NCI-H524 treated with DMSO at 0.1 percent for 48 hours (cell line): ENCODE measurements at places on chromosomes 7 and 10.

GRCh38 chr7:70619130-70619529, 512.8 kb upstream of the GALNT17 start:
- no peak for DNase-seq

- DNase-seq: no peak
Measured at GRCh38 chr7:47256016-47256415, 325.9 kb downstream of the TNS3 start.

- DNase-seq: no peak
Measured at GRCh38 chr10:35754519-35754918, 112.4 kb upstream of the FZD8 start.

DNA sequence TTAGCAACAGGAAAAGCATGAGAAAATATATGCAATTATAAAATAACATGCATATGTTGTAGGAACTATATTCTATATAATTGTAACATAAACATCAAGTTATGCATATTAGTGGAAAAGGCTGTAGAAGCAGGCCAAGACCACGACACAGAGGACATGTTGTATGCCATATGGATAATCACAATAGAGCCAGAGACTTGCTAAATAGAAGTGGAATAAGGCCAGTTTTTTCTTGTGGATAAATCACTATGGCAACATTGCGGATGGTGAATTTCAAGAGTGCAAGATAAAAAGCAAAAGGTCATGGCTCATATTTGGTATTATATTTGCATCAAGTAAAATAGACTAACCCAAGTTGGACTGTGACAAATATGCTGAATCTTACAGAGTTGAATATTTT, 93.0 kb downstream of the PCDH15 start:
- no peak for DNase-seq

GRCh38 chr10:125850766-125851731, 27.7 kb downstream of the BCCIP start:
- no peak for DNase-seq

DNA sequence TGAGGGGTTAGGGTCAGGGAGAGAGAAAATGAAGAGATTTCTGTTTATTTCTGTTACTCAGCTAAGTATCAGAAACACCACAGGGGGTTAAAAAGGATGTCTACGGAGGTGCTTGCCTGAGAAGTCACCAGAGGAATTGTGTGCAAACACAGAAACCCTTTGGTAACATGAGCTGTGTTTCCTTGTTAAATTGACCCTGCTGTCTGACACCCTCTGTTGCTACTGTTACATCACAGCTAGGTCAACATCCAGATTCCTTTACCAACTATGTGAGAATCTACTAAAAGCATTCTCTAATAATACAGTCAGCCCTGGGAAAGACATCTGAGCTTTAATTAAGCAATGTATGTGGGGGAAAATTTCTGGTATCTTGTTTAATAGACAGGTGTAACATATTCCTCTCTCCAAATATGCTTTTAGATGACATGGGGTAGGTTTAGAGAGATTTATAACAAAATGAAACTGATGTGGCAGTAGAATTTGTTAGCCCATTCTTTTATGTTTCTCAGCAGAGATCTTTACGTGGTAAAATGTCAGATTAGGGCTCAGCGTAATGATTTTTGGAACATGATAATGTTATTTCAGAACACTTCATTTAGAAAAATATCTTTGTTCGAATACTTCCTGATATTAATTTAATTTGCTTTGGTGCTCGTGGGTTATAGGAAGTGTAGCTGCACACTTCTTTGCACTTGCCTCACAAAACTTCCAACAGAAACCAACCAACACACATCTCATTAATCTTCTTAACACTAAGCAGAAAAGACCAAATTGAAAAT, 168.0 kb upstream of the AHR start:
- no peak for DNase-seq

DNA sequence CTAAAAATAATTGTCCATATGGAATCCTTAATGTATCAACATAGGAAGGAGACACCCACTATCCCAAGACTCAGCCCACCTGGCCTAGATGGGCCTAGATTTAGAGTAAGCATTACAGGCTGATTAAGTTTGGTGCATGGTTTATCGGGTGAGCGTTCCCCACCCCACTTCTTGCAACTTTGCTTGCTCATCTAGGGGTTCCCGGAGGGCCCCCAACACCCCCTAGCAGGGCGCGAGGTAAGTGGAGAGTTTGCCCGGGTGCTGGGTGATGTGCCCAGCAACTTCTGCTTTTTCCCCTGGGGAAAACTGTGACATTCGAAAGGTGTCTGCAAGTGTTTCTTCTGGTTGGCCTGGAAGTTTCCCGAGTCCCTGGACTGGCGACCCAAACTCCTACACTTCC, 31.7 kb downstream of the SKIDA1 start:
- no peak for DNase-seq

DNA sequence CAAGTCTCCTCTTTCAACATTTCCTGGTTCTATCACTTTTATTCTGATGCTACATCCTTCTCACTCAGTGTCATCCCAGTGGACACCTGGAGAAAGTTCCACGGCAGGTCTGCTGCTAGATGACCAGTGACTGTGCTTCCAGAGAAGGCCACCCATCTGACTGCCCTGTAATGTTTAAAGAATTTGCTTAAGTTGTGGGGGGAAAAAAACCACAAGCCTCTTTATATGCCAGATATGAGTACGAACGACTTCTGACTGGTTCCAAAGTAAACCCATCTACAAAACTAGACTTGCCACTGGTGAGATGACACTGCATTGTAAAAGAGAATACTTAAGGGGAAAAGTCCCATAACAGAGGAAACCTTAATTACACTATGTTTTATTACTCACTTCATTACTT, 69.6 kb upstream of the VWC2 start:
- no peak for DNase-seq

DNA sequence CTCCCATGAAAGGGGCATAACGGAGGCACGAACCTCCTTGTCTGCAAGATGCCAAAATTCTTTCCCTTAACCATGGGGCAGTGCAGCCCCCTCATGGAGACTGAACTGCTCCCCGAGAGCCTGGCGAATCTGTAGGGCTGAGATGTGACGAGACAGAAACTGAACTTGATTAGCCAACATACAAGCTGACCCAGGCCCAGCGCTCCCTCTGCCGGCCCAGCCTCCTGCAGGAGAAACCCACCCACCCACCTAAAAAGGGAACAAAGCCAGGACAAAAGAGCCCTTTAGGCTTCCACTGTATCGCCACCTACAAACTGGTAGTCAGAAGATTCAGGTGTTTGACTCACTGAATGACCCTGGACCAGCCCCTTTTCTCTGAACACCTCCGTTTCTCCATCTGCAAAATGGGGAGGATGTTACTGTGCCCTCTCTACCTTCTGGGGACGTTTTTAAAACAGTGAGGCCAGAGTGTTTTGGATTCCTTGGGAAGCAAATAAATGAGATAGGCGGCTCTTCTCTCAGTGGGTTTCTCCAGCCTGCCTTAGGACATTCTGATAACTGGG, 58.4 kb downstream of the C10orf105 start:
- DNase-seq: no peak

- DNase-seq: no peak
Measured at GRCh38 chr7:29457565-29458011, 106.0 kb upstream of the PRR15 start.

DNA sequence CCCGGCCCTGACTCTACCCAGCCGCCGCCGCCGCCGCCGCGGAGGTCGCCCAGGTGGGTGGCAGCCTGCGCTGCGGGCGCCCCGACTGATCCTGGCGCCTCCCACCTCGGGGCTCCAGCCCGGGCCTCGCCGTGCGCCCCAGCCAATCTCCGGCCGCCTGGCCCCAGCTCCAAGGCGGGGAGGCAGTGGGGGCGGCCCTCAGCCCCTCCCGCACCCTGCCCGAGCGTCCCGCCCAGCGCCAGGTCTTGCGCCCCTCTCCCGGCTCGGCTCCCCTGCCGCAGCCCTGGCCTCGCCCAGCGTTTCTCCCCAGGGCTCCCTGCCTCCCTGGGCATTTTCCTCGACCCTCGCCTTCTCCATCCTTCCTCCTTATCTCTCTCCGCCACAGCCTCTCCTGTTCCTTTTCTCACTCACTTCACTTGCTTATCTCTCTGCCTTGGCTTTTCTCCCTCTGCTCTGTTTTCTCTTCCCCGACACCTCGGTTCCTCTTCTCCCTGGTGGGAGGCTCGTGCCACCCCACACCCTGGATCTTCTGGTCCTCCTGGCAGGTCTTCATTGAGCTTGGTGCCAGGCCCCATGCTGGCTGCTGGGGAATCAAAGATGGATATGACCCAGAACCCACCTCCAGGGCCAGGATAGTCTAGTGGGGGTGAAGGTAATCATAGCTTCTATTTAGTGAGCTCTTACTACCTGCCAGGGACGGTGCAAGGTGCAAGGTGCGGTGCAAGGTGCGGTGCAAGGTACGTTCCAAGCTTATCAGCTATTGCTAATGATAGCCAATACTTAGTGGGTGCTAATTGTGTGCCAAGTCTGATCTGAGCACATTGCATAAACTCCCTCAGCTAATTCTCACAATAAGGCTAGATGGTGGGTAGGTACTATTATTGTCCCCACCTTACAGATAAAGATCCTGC, at the start of gene SFRP5:
TSS of gene SFRP5 (minus strand) at position 87 of the 911 bp plus-strand sequence. CDS start 166 bp downstream, outside the sequence.
- no peak for DNase-seq

DNA sequence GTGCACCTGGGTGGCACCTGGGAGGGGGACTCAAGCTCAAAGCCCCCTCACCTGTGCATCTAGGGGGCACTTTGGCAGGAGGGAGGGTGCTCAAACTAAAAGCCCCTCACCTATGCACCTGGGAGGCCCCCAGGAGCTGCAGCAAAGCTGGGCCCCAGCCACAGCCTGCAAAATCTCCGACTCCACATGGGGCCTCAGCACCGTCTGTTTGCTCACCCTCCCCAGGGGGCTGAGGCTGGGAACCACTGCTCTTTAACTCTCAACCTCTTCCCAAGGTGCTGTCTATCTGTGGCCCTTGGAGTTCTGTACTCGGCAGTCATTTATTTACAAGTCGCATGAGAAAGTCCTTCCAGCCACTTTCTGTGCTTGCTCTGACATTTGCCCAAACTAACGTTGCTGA, 458.4 kb downstream of the DNAJB6 start:
- no peak for DNase-seq

- DNase-seq: no peak
Measured at GRCh38 chr10:34808801-34809745, 6.0 kb downstream of the PARD3 start.

DNA sequence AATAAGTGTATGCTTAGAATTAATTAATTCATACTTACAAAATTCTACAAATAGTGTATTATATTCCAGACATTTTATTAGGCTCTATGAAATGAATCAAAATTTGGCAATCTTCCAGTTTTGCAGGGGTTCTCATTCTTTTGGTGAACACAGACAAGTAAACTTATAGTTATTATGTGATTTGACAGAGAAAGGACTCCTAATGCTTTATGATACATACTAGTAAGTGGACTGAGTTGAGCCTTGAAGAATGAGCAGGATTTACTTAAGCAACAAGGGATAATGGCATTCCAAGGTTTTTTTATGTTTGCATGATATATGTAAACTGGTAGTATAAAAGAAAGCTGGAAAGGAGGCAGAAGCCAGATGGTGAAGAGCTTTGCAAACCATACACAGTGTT, 145.7 kb upstream of the FERD3L start:
- no peak for DNase-seq

- DNase-seq: no peak
Measured at GRCh38 chr7:130379921-130380860, at the start of gene CPA1. TSS of gene CPA1 (plus strand) at chr7:130380494. CDS start at chr7:130380521, 27 bp downstream.

DNA sequence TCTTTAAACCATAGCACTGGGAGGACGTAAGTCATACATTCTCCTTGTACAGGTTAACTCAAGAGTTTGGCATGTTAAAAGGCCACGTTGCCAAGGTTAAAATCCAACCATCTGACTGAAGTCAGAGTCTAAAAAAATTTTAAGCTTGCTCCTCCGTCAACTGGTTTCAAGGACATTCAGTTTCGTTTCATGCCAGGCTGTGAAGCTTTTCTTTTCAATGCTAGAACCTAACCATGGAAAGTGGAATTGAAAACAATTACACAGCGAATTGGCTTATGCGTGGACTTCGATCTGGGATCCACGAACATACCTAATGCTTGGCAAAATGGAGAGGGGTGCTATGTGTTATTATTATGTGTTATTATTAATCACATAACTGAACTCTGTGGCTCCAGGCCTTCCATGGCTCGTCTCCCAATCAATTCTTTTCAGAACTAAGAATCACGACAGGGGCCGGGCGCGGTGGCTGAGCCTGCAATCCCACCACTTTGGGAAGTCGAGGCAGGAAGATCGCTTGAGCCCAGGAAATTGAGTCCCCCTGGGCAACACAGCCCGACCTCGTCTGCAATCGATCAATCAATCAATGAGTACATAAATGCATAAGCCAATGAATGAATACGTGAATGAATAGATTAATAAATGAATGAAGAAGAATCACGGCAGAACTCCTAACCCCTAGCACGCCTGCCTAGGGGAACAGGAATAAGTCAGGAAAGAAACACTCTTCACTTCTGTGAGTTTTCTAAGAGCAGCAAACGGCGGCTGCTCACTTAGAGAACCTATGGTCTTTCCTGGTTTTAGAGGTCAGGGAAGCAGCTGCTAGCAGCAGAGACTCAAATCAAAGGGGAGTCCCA, 733 bp upstream of the ARL5B start:
- DNase-seq: no peak

GRCh38 chr7:23290993-23291392, 8.1 kb upstream of the MALSU1 start:
- no peak for DNase-seq

DNA sequence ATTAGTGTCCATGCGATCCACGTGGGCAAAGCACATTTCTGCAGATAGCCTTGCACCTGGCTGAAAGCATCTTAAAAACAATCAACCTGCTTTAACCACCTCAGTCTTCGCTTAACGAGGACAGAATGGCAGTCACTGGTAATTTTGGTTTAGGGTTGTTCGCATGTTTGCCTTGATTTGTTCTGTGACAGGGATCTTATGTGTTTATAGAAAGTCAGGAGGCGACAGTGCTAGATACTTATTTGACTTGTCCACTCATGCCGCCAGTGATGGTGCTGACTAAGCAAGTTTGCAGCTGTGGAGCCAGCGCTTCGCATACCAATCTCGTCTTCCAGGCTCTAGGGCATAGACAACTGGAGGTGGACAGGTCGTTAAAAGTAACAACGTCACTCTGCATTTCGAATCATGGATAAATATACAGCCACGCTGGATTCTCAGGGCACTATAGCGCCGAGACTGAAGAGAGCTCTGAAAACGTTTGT, 1.2 kb upstream of the TMEM243 start:
- DNase-seq: no peak

DNA sequence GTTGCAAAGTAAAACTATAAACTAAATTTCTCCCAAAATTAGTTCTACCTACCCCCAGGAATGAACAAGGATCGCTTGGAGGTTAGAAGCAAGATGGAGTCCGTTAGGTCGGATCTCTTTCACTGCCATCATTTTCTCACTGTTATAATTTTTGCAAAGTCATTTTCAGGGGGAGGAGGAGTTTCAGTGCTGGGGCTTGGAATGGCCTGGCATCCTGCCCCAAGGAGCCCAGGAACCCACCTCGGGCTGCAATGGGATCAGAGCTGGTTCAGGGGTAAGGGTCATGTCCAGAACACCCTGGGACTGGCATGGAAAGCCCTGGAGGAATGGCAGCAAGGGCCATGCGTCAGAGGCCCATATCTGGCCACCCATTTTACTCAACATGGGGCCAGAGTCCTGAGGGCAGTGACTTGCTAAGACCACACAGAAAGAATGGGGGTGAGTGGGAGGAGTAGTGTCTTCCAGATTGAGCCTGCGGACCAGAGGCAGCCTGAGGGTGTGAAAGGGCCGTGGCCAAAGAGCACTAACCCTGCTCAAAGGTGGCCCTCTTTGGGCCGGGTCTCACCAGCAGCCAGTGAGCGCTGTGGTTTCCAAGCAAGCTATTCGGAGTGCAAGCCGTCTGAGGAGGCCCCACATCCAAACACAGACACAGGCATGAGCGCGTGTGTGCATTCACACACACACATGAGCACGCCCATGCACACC, 31.8 kb downstream of the GPRIN2 start:
- no peak for DNase-seq

- no peak for DNase-seq
Measured at GRCh38 chr10:73992899-73993788, 4.8 kb upstream of the VCL start.
